ENCODE measurements at places on chromosomes 16 and 17. TPM values are rescaled to one million over a fixed set of nuclear protein-coding genes. Genes with fewer than 3 reads are reported as not detected.

The FBXO39 gene
- 0.07 TPM for total RNA-seq

The USP6 gene
- not detected for total RNA-seq

The GAST gene
- total RNA-seq, result not detected

The AOC3 gene
- total RNA-seq, result 1.3 TPM

The RBFOX1 gene
- total RNA-seq, result not detected

The IL32 gene
- total RNA-seq, result 6.3 TPM

The SMTNL2 gene
- total RNA-seq, result 0.72 TPM

The CA4 gene
- total RNA-seq, result not detected

The ADAM11 gene
- 0.79 TPM for total RNA-seq

The BCL6B gene
- 0.20 TPM for total RNA-seq

The CD300LF gene
- not detected for total RNA-seq

The MEAK7 gene
- 22.1 TPM for total RNA-seq

The ABCC11 gene
- 0.30 TPM for total RNA-seq

The TPSG1 gene
- not detected for total RNA-seq

The TPPP3 gene
- 1.6 TPM for total RNA-seq

The ABCA9 gene
- 12.0 TPM for total RNA-seq

The GRAPL gene
- 0.20 TPM for total RNA-seq

The SLC9A5 gene
- 3.4 TPM for total RNA-seq

The FOXF1 gene
- 0.46 TPM for total RNA-seq

The CPNE7 gene
- 1.3 TPM for total RNA-seq

The ORC6 gene
- total RNA-seq, result 3.9 TPM

The IRX6 gene
- total RNA-seq, result not detected

The THUMPD1 gene
- 43.8 TPM for total RNA-seq

The CA5A gene
- not detected for total RNA-seq

The SLC47A2 gene
- not detected for total RNA-seq

The C16orf92 gene
- total RNA-seq, result not detected

The PRAC2 gene
- not detected for total RNA-seq

All from smooth muscle cell of the pulmonary artery (primary cell).